ENCODE measurements at places on chromosomes 16 and 17.

- DNase-seq = no peak
These were observed 152.3 kb downstream of the PCTP start for GRCh38 chr17:55903028-55903690.

- no peak for DNase-seq
These were observed 20.8 kb downstream of the CEP112 start for GRCh38 chr17:66171172-66171571.

GRCh38 chr17:50904518-50905459 lies 38.6 kb upstream of the TOB1 start:
- no peak for DNase-seq

GRCh38 chr16:52591934-52592592 lies 45.1 kb upstream of the TOX3 start:
- no peak for DNase-seq

DNA sequence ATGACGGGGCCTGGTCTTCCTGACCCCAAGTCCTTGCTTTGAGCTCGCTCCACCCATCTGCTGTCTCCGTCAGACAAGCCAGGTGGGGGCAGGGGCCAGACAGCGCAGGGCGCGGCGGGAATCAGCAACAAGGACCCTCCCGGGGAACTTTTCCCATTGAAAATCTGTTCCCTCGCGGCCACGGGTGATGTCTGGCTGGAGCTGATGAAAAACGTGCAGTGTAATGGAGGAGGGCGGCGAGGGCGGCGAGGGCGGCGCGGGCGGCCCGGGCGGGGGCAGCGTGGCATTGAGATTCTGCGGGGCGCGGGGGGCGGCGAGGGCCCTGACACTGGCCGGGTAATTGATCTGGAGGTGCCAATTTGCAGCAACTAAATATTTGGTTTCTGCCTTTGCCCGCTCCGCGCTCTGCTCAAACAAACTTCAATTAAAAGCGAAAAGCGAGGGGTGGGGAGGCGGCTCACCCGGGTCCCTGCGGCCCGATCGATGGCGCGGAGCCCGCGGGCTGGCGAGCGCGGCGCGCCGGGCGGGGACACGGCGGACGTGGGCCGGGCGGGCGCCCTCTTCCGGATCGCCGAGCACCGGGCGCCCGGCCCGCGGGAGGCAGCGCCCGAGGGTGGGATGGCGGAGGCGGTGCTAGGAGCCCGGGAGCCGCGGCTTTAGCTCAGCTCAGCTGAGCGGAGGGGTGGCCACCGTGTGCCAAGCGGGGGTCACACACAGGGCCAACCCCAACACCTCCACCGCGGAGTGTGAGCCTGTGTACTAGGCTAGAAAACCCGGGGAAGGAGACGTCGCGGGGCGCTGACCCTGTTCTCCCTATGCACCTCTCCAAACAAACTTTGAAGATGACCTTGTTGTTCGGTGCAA lies 32.4 kb downstream of the DCAKD start:
- no peak for DNase-seq

GRCh38 chr17:73058022-73058421 lies 34.5 kb downstream of the SLC39A11 start:
- DNase-seq = no peak

DNA sequence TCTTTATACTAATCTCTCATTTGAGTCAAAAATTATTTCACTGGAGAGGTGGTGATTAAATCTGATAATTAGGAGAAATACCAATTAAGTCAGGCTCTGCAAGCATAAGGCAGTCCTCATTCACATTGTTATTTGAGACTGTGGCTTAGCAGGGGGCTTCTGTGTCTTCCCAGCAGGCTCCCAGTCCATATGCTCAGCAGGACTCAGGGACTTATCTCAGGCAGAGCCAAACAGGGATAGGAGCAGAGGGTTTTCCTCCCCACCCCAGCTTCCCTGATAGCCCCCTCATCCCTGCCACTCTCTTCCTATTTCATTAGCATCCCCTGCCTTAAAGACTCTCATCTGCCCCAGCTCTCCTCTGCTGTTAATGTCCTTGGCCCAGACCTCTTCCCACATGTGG lies 104.3 kb upstream of the DNAH9 start:
- no peak for DNase-seq

DNA sequence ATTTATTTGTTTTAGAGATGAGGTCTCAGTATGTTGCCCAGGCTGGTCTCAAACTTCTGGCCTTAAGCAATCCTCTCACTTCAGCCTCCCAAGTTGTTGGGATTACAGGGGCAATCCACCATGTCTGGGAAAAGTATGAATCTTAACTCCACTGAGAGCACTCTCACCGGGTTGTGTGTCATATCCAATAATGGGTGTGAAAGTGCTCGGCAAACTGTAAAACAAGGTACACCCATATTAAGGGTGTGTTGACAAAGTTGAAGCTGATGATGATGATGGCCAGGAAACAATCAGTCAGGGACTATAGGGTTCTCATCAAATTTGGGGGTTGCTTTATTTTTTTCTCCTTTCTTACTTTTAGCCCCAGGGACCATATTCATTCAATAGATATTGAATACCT lies 25.3 kb upstream of the TMC5 start:
- DNase-seq = no peak

DNA sequence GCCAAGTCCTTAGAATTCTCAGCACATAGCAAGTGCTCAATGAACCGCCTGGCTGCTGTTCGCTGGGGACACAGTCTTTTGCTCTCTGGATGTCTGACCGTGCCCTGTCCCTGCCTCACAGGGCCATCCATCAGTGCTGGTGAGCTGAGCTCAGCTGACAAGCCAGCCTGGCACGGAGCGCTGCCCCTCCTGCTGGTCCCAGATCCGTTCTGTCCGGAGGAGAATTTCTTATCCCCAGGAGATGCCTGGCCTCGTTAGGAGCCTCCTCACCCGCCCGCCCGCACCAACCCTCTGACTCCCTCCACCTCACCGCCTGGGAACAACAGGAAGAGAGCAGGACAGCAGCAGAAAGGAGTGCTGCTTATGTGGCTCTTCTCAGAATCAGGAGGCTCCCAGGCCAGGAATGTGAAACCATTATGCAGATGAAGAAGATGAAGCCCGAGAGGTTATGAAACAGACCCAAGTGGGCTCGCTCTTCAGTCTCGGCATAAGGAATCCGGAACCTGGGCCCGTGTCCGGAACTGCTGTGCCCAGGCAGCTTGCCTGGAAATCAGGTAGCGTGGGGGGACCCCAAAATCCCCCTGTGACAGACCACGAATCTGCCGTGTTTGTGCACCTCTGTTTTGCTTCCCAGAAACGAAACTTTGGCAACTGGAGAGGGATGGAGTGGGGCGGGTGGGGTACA lies 28.8 kb upstream of the RMI2 start:
- no peak for DNase-seq

GRCh38 chr16:125011-125410 lies 13.5 kb downstream of the NPRL3 start:
- no peak for DNase-seq

DNA sequence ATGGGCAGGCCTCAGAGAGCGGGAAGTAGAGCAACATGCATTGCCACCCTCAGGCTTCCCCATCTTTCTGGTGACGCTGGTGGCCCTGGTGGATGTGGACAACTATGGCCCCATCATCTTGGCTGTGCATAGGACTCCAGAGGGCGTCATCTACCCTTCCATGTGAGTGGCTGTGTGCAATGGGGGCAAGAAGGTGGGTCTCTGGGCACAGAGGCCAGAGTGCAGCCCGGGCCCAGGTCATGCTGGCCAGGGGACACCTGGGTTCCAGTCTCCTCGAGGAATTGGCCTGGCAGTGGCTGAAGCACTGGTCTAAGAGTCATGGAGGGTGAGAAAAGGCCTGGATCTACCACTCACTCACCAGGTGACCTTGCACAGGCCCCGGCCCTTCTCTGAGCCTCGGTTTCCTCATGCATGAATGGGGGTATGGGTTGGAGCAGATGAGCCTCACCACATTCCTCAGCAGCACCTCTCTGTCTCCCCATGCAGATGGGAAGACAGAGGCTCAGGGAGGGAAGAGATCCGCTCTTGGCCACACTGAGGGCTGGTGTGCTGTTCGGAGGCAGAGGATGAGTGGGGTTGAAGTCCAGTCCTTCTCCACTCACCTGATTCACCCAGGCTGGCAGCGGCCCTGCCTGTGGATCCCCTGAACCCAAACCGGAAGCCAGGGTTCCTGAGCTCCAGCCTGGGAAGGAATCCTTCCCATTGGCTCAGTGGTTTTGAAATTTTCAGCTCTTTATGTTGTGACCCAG lies 7.2 kb upstream of the ADGRG3 start:
- DNase-seq = no peak

GRCh38 chr17:45705123-45706009 lies 78.8 kb upstream of the CRHR1 start:
- no peak for DNase-seq

Data from AG09319 (cell line).